ENCODE measurements at places on chromosomes 1 and 21.
A peak's percentile ranks its signal among the peaks of the same experiment; 100 is the strongest.

GRCh38 chr1:239816081-239816782 is 275.5 kb upstream of the FMN2 start:
- H3K27ac ChIP-seq, result no peak overlapping the region
- no peak overlapping the region for H3K4me3 ChIP-seq
- H3K36me3 ChIP-seq, result no peaks in the 10 kb centered on the region
- peaks cover 4% of the 10 kb centered on the region for H3K27me3 ChIP-seq

GRCh38 chr1:52544665-52545525 is 8.0 kb downstream of the TUT4 start:
- DNase-seq, result no peak
- H3K27ac ChIP-seq, result no peak overlapping the region
- no peak overlapping the region for H3K4me3 ChIP-seq
- peaks cover 3% of the 10 kb centered on the region for H3K27me3 ChIP-seq
- peaks cover 5% of the 10 kb centered on the region for H3K36me3 ChIP-seq

GRCh38 chr1:229594227-229595008 is 31.5 kb downstream of the TAF5L start:
- no peaks in the 10 kb centered on the region for H3K27me3 ChIP-seq
- no peaks in the 10 kb centered on the region for H3K36me3 ChIP-seq
- no peak for DNase-seq
- no peaks in the 10 kb centered on the region for H3K4me1 ChIP-seq
- no peak overlapping the region for H3K4me3 ChIP-seq

GRCh38 chr1:212402666-212403321 is 11.9 kb downstream of the PACC1 start:
- peaks cover 13% of the 10 kb centered on the region for H3K36me3 ChIP-seq
- H3K27me3 ChIP-seq, result no peaks in the 10 kb centered on the region
- no peak for DNase-seq
- peaks cover 4% of the 10 kb centered on the region for H3K4me1 ChIP-seq
- H3K27ac ChIP-seq, result no peak overlapping the region

GRCh38 chr1:84776639-84777038 is 86.4 kb upstream of the SSX2IP start:
- H3K27me3 ChIP-seq, result no peaks in the 10 kb centered on the region
- H3K36me3 ChIP-seq, result no peaks in the 10 kb centered on the region
- DNase-seq, result no peak
- no peak overlapping the region for H3K4me3 ChIP-seq
- no peak overlapping the region for H3K27ac ChIP-seq

DNA sequence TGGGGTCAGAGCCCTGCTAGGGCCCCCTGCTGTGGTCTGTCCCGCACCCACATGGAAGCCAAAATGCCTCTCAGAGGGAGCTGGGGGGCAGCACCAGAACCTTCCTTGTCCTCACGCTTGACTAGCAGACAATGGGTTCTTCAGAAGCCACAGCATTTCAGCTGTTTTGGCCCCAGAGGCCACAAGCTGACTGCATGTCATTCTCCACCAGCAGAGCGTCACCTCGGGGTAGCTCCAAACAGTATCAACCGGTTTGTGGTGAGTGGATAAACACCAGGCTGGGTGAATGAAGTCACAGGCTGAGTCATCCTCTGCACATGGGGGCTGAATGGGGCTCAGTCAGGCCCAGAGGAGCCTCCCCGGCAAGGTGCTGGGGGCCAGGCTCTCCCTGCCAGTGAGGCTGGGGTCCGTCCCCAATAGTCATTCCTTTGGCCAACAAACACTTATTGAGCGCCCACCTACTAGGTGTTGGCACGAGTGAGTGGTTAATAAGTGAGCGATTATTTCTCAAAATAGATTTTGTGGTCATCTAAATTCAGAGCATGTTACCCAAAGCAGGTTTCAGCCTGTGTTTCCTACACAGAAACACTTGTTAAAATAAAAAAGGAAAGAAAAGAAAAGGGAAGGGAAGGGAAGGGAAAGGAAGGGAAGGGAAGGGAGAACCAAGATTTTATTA is 9.1 kb downstream of the OLIG1 start:
- no peak overlapping the region for H3K4me3 ChIP-seq
- no peak for DNase-seq
- peaks cover 6% of the 10 kb centered on the region for H3K27me3 ChIP-seq
- H3K27ac ChIP-seq, result no peak overlapping the region
- H3K36me3 ChIP-seq, result no peaks in the 10 kb centered on the region
- peaks cover 10% of the 10 kb centered on the region for H3K4me1 ChIP-seq

DNA sequence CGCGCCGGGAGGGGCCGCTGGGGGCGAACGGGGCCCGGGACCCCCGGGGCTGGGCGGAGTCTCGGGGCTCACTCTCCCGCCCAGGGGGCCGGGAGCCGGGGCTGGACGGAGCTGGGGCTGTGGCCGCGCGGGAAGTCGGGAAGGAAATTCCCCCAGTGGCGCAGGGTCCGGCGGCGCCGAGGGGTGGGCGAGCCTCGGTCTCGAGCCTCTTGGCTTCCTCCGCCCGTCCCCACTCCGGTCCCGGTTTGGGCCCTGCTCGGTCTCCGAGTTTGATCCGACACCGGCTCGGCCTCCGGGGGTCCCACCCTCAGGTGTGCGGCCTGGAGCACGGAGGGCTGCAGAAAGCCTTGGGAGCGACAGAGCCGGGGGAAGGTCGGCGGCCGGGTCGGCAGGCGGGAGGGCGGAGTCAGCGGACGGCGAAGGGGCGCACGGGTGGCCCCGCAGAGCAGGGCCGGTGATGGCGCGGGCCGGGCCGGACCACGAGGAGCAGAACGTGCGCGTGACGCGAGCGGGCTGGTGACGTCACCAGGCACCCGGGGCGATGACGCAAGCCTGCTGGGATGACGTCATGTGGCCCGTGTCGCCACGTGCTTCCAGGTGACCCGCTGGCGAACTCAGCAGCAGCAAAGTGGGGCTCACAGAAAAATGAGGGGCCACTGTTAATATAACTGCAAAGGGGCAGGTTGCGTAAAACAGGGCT is 610 bp upstream of the HES4 start:
- H3K4me3 ChIP-seq, result peak overlapping the region; percentile 91
- peaks cover 18% of the 10 kb centered on the region for H3K27me3 ChIP-seq
- H3K27ac ChIP-seq, result peak overlapping the region; percentile 95
- DNase-seq, result peak; percentile 90

GRCh38 chr1:2595812-2596529 is 9.4 kb downstream of the PRXL2B start:
- H3K36me3 ChIP-seq, result no peaks in the 10 kb centered on the region
- no peak for DNase-seq
- H3K4me3 ChIP-seq, result no peak overlapping the region
- no peaks in the 10 kb centered on the region for H3K27me3 ChIP-seq
- no peak overlapping the region for H3K27ac ChIP-seq
- H3K4me1 ChIP-seq, result no peaks in the 10 kb centered on the region

- H3K36me3 ChIP-seq, result peaks cover 5% of the 10 kb centered on the region
- H3K4me1 ChIP-seq, result peaks cover 17% of the 10 kb centered on the region
Observed at GRCh38 chr1:84505493-84506001, 639 bp upstream of the SPATA1 start.

DNA sequence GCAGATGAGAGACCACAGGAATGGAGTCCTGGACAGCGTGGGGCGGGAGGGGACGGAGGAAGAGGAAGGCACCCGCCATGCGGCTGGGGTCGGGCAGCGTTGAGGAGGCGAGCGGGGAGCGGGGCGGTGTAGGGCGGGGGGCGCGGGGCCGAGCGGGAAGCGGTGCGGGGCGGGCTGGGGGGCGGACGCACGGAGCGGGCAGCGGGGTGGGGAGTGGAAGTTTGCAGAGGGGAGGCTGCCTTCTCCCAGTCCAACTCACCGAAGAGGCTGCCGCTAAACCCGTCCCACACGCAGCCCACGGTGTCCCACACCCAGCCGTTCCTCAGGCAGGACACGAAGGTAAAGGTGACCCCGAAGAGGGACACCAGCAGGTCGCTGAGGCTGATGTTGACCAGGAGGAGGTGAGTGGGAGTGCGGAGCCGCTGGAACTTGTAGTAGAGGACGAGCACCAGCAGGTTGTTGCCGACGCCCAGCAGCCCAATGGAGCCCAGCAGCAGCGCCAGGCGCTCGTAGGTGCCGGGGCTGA is 483 bp downstream of the CHML start:
- peaks cover 4% of the 10 kb centered on the region for H3K27me3 ChIP-seq
- peaks cover 15% of the 10 kb centered on the region for H3K4me1 ChIP-seq
- DNase-seq, result peak; percentile 49
- H3K4me3 ChIP-seq, result peak overlapping the region; percentile 79
- peak overlapping the region; percentile 10 for H3K27ac ChIP-seq

DNA sequence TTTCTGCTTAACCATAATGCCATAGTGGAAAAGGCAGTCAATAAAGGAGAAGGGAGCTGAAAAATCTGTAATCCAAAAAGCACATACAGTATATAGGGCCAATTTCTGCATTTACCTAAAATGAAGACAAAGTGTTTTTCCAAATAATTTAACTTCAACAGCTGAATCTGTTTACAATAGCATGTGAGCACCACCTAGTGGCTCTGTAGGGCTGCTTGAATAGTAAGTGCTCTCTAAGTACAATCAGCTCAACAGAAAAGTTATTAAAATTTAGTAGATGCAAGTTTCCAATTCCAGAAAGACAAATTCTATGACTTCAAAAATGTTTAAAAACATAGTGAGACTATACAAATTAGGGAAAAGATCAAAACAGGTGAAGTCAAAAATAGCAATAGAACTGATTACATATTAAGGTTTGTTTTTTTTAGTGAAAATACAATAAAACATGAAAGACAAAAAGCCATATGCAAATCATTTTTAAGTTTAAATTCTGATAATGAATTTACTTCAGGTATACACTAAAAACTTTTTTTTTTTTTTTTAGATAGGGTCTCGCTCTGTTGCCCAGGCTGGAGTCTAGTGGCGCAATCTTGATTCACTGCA is 220.0 kb downstream of the SETD4 start:
- H3K36me3 ChIP-seq, result no peaks in the 10 kb centered on the region
- peaks cover 2% of the 10 kb centered on the region for H3K27me3 ChIP-seq
- DNase-seq, result peak; percentile 35
- H3K27ac ChIP-seq, result no peak overlapping the region
- H3K4me3 ChIP-seq, result no peak overlapping the region
- peaks cover 3% of the 10 kb centered on the region for H3K4me1 ChIP-seq

GRCh38 chr1:169133801-169134502 is 27.5 kb downstream of the ATP1B1 start:
- no peak overlapping the region for H3K27ac ChIP-seq
- no peak for DNase-seq
- H3K36me3 ChIP-seq, result no peaks in the 10 kb centered on the region
- H3K4me1 ChIP-seq, result peaks cover 14% of the 10 kb centered on the region
- H3K27me3 ChIP-seq, result no peaks in the 10 kb centered on the region

DNA sequence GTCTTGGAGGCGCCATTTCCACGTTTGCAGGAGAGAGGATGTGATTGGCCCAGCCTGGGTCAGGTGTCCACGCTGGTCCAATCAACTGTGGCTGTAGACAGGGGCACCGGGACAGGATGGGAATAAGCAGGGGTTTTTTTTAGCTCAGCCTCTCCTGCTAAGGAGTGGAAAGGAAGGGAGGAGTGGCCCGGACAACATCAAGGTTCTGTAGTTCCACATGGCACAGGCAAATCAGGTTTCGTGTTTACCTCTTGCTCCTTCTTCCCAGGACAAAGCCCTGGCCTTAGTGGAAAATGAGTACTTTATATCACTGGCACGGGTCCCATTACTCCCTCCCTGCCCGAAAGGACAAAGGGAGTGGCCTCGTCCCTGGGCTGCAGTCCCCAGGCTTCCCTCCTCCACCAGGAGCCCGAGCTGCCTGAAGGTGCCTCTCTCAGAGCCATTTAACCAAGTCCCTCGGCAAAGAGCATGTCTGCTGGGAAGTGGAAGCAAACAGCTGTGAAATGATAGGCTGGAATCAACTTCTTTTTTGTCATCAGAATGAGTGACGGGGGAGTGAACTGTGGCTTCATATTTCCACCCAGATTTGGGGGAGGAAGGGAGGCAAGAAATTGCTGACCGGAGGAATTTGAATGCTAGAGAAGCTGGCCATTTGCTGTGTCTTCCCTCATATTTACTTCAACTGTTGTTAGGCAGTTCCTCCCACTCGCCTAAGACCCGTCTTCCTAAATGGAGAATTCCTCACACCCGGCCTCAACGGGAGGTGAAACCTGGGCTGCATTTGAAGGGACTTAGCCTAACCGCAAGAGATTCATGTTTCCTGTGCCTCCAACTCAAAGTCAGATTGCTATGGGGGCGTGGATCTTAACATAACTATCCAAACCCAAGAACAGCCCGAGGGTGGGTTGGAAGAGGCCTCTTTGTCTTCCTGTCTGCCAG is 84.9 kb upstream of the SLC44A3 start:
- no peaks in the 10 kb centered on the region for H3K4me1 ChIP-seq
- peaks cover 9% of the 10 kb centered on the region for H3K36me3 ChIP-seq
- H3K27ac ChIP-seq, result peak overlapping the region; percentile 14
- DNase-seq, result no peak
- H3K27me3 ChIP-seq, result peaks cover 4% of the 10 kb centered on the region
- no peak overlapping the region for H3K4me3 ChIP-seq

DNA sequence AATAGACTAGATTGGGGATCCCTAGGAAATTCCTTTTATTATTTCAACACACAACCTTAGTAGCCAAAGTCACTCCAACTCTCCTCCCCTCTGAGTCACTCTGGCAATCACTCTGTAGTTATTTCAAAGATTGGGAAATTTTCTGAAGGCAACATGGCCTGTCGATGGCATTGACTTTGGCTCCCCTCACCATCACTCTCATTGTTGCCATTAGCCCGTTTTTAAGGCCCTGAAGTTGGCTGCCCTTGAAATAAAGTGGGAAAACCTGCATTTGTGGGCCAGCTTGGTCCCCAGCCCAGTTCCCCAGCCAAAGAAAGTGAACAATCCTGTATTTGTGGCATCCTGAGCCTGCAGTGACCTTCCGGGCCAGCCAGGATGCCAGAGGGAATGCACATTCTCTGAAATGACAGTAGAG is 52.5 kb downstream of the CDC7 start:
- no peak overlapping the region for H3K27ac ChIP-seq
- peaks cover 2% of the 10 kb centered on the region for H3K4me1 ChIP-seq
- no peak overlapping the region for H3K4me3 ChIP-seq
- no peak for DNase-seq
- H3K27me3 ChIP-seq, result no peaks in the 10 kb centered on the region

DNA sequence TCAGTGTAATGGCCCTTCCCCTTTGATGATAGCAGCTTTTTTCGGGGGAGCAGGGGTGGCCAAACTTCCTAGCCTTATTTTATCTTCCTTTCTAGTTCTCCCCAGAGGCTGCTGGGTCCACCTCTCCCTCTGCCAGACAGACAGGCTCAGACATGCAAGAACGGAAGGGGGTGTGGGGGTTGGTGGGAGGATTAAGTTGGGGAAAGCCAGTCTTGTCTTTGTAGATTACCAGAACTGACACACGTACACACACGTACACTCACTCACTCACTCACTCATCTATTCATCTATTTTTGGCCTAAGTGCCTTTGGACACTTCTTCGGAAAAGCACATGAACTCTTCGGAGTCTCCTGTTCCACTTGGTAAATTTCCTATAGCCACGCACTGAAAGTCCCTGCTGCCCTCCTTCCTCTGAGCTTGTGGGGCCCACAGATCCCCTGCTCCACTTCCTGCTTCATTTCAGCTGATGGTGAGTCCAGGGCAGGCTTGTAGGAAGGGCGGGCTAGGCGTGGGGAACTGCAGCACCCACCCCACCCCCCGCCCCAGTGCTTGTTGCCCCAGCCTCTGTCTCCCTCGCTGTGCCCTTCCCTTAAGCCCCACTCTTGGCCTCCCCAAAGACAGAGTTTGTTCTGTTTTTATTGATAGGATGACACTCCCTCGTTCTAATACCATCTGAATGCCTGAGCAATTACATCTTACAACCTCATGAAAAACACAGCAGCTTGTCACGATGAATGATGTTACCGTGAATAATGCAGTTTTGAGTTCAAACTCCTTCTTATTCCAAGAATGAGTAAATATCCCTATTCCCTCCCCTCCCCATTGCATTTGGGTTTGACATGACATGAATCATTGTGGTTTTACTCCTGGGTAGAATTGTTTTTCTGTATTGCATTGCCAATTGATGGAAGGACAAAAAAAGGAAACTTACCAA is 60.7 kb upstream of the ATP5PO start:
- H3K4me1 ChIP-seq, result peaks cover 5% of the 10 kb centered on the region
- H3K27ac ChIP-seq, result no peak overlapping the region
- H3K4me3 ChIP-seq, result no peak overlapping the region
- DNase-seq, result no peak
